Esophagus muscularis mucosa (tissue), 4 donors: ENCODE measurements at places on chromosomes 4 and X.

DNA sequence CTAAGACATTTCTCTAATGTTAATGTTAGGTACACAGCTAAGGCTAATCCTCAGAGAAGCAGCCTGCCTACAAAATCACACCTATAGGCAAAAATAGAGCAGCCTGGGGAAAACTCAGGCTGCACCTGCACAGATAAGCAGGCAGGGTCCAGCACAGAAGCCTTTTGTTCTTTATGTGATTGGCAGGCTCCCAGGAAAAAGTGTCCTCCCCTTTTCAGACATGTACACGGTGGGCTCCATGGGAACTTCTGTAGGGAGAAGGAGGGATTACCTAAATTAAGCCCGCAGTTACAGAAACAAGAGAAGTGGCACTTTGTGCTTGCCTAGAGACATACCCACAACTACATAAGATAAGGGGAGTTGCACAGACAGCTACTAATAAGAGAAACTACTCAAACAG lies 4.0 kb upstream of the HSPA4L start:
- no peaks in the 10 kb centered on the region for H3K36me3 ChIP-seq
- H3K27ac ChIP-seq = no peak overlapping the region
- H3K4me3 ChIP-seq = no peak overlapping the region
- DNase-seq = no peak

- H3K27ac ChIP-seq = no peak overlapping the region
- peaks cover 15% of the 10 kb centered on the region for H3K4me1 ChIP-seq
- H3K4me3 ChIP-seq = no peak overlapping the region
- DNase-seq = no peak
Observed at GRCh38 chr4:174494726-174495125, 27.6 kb downstream of the HPGD start.

- H3K27me3 ChIP-seq = no peaks in the 10 kb centered on the region
- H3K27ac ChIP-seq = no peak overlapping the region
- no peaks in the 10 kb centered on the region for H3K4me1 ChIP-seq
- no peak overlapping the region for H3K4me3 ChIP-seq
- no peaks in the 10 kb centered on the region for H3K36me3 ChIP-seq
Observed at GRCh38 chr4:45004847-45005565, 278.6 kb upstream of the GNPDA2 start.

DNA sequence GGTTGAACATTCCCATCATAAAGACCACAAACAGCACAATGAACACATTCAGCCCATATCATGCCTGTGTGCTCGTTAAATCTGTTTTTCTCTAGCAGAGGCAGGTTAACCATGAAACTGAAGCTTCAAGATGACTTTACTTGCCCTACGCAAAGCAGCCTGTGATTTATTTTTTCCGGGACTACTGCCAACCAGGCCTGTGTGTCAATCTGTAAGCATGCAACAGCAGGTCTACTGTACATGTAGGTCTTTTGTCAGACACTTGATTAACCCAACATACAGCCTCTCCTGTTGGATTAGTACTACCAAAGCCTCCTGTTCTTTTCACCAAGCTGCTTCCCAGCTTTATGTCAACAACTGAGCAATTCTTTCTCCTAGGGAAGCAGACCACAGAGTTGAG lies 85.5 kb upstream of the ACSL1 start:
- DNase-seq = no peak

DNA sequence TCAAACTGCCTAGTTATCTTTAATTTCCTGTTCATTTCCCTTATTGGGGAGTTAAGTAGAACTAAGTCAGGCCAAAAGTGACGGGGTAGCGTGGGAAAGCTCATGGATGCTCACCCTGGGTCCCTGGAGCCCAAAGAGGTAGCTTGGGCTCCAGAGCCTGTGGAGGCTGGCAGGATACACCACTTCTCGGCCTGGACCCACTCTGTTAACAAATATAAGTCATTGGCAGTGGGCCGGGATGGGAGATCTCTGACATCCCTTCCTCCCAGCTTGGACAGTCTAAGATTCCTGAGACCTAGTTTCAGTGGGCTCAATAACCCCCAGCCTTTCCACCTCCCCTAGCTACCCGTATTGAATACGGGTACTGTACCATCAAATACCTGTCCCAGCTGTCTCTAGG lies 106.1 kb downstream of the EFNB1 start:
- peaks cover 16% of the 10 kb centered on the region for H3K4me1 ChIP-seq
- H3K36me3 ChIP-seq = no peaks in the 10 kb centered on the region
- H3K4me3 ChIP-seq = no peak overlapping the region

- H3K27me3 ChIP-seq = no peaks in the 10 kb centered on the region
- no peaks in the 10 kb centered on the region for H3K36me3 ChIP-seq
- no peak overlapping the region for H3K27ac ChIP-seq
- DNase-seq = no peak
Observed at GRCh38 chrX:123084797-123085196, 99.3 kb upstream of the GRIA3 start.

GRCh38 chr4:68175562-68176155 lies 46.0 kb upstream of the TMPRSS11F start:
- no peak for DNase-seq
- no peaks in the 10 kb centered on the region for H3K27me3 ChIP-seq
- no peak overlapping the region for H3K4me3 ChIP-seq
- H3K36me3 ChIP-seq = no peaks in the 10 kb centered on the region

DNA sequence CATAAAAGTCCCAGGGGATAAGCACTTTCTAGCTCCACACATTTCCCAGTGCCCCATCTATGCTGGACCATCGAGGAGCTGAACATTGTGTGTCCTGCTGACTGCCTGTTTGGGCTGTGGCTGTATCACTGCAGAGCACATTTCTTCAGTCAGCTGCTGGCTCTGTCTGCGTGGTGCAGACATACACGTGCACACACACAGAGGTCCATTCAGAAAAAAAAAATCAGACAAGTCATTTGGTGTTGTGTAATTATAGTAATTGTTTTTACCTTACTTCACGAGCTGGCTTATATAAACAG lies 1.1 kb upstream of the PDLIM3 start:
- H3K27me3 ChIP-seq = peaks cover 7% of the 10 kb centered on the region
- peak overlapping the region; percentile 85 for H3K4me3 ChIP-seq
- H3K27ac ChIP-seq = peak overlapping the region; percentile 99
- no peak for DNase-seq
- H3K36me3 ChIP-seq = no peaks in the 10 kb centered on the region

GRCh38 chrX:31366041-31366440 lies 294.2 kb upstream of the FTHL17 start:
- H3K27me3 ChIP-seq = no peaks in the 10 kb centered on the region
- H3K27ac ChIP-seq = no peak overlapping the region
- H3K4me1 ChIP-seq = no peaks in the 10 kb centered on the region
- H3K36me3 ChIP-seq = no peaks in the 10 kb centered on the region
- no peak overlapping the region for H3K4me3 ChIP-seq
- no peak for DNase-seq

GRCh38 chr4:20074450-20074849 lies 177.3 kb upstream of the SLIT2 start:
- no peak overlapping the region for H3K27ac ChIP-seq
- no peaks in the 10 kb centered on the region for H3K27me3 ChIP-seq
- H3K4me1 ChIP-seq = no peaks in the 10 kb centered on the region
- H3K4me3 ChIP-seq = no peak overlapping the region
- H3K36me3 ChIP-seq = no peaks in the 10 kb centered on the region

- no peak overlapping the region for H3K27ac ChIP-seq
- H3K4me1 ChIP-seq = peaks cover 38% of the 10 kb centered on the region
- H3K4me3 ChIP-seq = no peak overlapping the region
- H3K36me3 ChIP-seq = no peaks in the 10 kb centered on the region
- DNase-seq = no peak
- H3K27me3 ChIP-seq = no peaks in the 10 kb centered on the region
Observed at GRCh38 chr4:185783574-185783973, 28.4 kb downstream of the SORBS2 start.

DNA sequence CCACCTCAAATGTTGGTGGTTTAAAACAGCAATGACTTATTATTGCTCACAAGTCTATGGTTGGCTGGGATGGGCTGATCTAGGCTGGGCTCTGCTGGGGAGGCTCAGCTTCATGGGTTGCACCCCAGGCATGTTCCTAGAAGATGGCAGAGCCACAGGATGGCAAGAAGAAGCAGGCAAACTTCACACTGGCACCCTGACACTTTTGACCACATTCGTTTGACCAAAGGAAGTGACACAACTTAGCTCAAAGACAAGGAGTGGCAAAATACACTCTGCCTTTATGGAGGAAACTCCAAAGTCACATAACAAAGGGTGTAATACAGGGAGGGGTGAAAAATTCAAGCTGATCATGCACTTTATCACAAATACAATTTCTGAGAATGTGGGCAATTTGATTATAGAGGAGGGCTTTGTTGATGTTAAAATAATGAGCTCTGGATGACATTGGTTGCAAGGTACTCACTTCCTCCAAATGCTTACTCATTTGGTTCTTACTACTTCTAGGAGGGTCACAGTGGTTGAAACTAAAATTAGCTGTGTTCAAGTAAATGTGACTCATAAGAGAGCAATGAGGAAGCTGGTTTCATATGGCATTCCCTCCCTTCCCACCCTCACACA lies 249.2 kb upstream of the RPS6KA3 start:
- no peak overlapping the region for H3K4me3 ChIP-seq
- H3K4me1 ChIP-seq = no peaks in the 10 kb centered on the region
- no peak overlapping the region for H3K27ac ChIP-seq
- H3K36me3 ChIP-seq = no peaks in the 10 kb centered on the region

DNA sequence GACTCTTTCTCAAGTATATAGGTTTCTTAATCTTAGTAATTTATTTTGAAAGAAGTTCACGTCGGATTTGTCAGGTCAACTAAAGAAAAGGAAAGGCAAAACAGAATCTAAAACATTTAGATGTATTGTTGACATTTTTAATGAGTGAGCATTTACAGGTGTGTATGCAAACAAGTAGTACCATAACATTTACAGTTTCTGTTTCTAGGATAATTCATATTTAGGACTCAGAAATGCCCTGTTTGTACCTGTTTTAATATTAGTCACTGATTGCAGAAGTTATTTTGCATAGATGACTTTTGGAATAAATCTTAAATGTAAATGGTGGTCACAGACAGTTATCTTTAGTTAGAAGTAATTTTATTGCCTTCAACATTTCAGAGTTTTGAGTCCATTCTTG lies 151.3 kb upstream of the NUDT6 start:
- H3K27me3 ChIP-seq = no peaks in the 10 kb centered on the region
- H3K36me3 ChIP-seq = no peaks in the 10 kb centered on the region
- no peak overlapping the region for H3K27ac ChIP-seq

- no peak overlapping the region for H3K4me3 ChIP-seq
- DNase-seq = no peak
- no peaks in the 10 kb centered on the region for H3K36me3 ChIP-seq
- no peaks in the 10 kb centered on the region for H3K4me1 ChIP-seq
- H3K27me3 ChIP-seq = no peaks in the 10 kb centered on the region
- no peak overlapping the region for H3K27ac ChIP-seq
Observed at GRCh38 chr4:81833576-81833975, 361.9 kb upstream of the RASGEF1B start.

DNA sequence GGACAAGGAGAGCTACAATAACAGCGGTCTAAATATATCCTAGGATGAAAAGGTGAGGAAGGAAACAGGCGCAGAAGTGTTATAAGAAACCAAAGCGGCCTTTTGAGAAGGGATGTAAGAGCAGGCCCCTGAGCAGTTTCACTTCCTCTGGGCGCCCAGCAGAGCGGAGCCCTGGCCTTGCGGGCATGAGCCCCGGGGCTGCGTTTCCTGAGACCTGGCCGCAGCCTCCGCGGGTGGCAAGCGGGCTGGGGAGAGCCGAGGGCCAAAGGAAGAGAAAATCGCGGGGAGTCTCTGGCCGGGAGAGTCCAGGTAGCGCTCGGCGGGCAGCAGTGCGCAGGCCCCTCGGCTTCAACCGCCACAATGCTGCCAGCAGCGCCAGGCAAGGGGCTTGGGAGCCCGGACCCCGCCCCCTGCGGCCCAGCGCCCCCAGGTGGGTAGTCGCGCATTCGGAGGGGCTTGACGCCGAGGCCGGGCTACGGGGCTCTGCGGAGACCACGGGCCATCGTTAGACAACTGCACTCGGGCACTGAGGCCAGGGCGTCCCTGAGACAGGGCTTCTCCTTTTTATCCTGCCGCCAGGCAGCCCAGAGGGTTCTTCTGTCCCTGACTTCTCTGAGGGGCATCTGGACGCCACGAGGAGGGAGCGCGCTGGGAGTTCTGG lies at the start of gene BANK1:
Gene BANK1 (plus strand): TSS at position 210 of the 661 bp plus-strand sequence. CDS start 151 bp downstream, at position 361.
- H3K36me3 ChIP-seq = no peaks in the 10 kb centered on the region
- H3K4me1 ChIP-seq = peaks cover 14% of the 10 kb centered on the region
- DNase-seq = no peak
- peak within 1 kb of the TSS; percentile 52 for H3K27ac ChIP-seq
- peak within 1 kb of the TSS; percentile 62 for H3K4me3 ChIP-seq

DNA sequence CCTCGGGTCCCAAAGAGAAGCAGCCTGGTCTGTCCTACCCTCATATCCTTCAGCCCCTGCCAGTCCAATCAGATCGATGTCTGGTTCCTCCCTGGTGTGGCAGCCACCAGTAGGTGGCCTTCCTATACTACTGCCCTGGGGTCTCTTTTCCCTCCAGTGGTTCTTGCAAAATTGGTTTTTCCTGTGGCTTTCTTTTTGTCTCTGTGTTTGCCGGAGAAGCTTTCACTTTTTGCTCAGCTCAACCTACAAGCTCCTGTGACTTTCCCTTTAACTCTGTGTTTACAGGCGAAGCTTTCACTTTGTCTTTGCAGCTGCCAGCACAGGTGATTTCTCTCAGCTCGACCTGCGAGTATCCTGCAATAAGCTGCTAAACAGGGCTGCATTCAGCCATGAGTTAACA lies 46.8 kb downstream of the UGT2A3 start:
- no peak for DNase-seq
- no peaks in the 10 kb centered on the region for H3K27me3 ChIP-seq
- no peak overlapping the region for H3K4me3 ChIP-seq
- H3K27ac ChIP-seq = no peak overlapping the region
- H3K36me3 ChIP-seq = no peaks in the 10 kb centered on the region

DNA sequence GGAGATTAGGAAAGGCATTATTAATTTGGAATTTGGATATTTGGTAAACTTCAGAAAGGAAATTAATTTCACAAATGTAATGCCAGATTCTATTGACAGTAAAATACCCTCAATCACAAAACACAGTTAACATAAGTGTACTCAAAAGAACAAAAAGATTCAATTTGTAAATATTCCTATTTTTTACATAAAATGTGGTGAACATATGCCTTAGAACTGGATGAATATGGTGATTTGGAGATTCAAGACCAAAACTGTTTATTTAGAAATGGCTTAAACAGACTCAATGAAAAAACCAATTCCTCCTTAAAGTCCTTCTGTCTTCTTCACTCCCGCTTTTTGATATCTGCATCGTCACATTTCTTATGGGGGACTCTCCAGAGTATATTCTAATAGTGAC lies 417.6 kb upstream of the TENM3 start:
- DNase-seq = no peak
- H3K36me3 ChIP-seq = no peaks in the 10 kb centered on the region
- no peak overlapping the region for H3K4me3 ChIP-seq
- no peaks in the 10 kb centered on the region for H3K4me1 ChIP-seq

DNA sequence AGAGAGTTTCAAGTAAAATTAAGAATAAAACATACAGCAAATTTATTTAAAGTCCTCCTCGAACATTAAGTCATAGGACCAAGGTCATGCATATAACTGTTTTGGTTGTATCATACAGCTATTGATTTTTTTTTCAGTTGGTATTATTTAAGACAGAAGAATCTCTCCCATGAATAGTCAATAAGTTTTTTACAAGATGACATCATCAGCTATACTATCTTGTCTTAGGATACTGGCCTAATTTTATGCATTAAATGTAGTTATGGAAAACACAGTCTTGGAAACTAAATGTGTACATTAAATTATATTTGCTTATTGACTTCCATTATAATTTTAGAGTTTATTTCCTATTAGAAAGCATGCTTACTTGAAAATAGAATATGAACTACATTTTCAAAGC lies 755.9 kb downstream of the PCDH19 start:
- H3K27me3 ChIP-seq = no peaks in the 10 kb centered on the region
- DNase-seq = no peak
- H3K4me3 ChIP-seq = no peak overlapping the region
- no peaks in the 10 kb centered on the region for H3K36me3 ChIP-seq

- DNase-seq = no peak
- no peak overlapping the region for H3K27ac ChIP-seq
- no peak overlapping the region for H3K4me3 ChIP-seq
- H3K4me1 ChIP-seq = no peaks in the 10 kb centered on the region
Observed at GRCh38 chr4:37765741-37766140, 60.7 kb upstream of the PGM2 start.
